ENCODE measurements at places on chromosomes 1 and 21.
A peak's percentile ranks its signal among the peaks of the same experiment; 100 is the strongest.

GRCh38 chr21:32021319-32021994 is 148.6 kb downstream of the HUNK start:
- peak; percentile 84 for DNase-seq

DNA sequence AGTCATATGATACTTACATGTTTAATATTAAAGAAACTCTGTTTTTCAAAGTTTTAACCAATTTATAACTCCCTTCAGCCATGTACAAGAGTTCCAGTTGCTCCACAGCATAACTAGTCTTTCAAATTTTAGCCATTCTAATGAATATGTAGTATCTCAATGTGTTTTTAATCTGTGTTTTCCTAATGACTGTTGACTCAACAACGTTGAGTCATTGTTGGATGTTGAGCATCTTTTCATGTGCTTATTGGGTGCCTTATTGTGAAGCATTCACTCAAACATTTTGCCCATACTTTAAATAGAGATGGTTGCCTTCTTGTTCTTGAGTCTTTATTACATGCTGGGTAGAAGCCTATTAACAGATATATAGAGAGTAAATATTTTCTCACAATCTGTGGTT is 240.2 kb upstream of the LYPLAL1 start:
- DNase-seq, result no peak

GRCh38 chr1:109396871-109397580 is 692 bp downstream of the SORT1 start:
- no peak for DNase-seq

DNA sequence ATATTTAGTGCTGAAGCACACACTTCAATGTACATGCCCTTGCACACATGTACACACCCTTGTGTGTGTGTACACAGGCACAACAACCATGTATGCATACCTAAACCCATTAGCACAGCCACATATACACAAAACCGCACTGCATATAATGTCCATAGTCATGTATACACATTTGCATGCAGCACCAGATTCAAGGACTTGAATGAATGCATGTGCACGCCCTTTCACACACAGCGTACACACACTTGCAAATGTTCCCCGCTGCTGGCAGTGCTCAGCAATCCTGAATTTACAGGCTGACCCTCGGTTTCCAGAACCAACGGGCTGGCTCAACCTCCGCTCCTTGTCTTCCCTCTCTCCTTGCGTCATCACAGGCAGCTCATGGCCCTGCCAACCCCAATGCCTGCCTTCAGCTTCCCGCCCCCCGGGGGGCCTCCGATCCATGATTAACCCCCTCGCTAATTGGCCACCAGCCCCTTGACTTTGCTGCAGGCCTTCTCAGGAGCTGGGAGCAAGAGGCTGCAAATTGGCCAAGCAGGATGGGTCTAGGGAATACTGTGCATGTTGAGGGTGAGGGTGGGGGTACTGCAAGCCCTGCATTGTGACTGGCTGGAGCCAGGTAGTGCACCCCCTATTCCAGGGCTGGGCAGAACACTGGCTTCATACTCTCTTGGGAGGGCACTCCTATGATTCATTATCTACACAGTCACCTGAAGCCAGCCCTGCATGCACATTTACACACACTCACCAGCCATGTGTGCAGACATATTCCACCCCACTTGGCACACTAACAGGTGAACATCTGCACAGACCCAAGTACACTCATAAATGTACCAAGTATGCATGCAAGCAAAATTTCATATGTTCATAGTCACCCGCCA is 7.9 kb downstream of the GPR3 start:
- DNase-seq, result no peak

GRCh38 chr21:29449306-29449950 is 150.7 kb downstream of the BACH1 start:
- no peak for DNase-seq

DNA sequence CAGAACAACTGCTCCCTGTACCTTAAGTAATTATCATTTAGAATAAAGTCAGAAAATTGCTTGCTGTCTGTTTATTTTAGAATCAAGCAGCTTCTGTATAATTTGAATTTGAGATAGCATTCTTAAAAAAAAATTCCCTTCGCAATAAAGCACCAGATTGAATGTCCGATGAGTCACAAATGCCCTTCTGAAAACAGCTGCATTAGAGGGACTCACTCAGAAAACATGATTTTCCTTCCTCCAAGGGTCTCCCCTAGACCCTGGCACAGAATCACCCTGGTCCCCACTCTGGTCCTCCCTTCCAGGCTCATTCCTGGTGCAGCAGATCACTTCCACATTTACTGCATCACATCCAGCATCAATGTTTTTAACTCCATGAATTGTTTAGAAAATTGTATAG is 471.1 kb upstream of the VAMP3 start:
- DNase-seq, result no peak

- DNase-seq, result no peak
These were observed 150.9 kb upstream of the VAMP3 start for GRCh38 chr1:7620196-7620595.

DNA sequence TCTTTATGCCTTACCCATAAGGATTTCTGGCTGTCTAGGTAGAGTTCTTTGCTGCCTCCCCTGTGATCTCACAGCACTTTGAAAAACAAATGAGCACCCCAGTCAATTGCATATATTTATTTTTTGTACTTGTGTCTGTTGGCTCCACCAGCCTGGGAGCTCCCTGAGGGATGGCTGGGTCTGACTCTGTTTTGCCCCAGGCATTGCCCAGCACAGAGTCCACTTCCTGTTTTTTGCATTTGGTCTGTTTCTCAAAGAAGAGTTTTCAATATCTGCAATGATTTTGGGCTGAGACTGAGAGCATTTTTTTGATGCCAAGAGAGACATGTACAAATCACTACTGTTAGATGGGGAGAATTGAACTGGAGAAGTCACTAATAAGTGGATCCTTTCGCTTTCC is 125.0 kb downstream of the FOXD2 start:
- DNase-seq, result no peak

- no peak for DNase-seq
These were observed 121.2 kb upstream of the PTGFR start for GRCh38 chr1:78369546-78369945.

DNA sequence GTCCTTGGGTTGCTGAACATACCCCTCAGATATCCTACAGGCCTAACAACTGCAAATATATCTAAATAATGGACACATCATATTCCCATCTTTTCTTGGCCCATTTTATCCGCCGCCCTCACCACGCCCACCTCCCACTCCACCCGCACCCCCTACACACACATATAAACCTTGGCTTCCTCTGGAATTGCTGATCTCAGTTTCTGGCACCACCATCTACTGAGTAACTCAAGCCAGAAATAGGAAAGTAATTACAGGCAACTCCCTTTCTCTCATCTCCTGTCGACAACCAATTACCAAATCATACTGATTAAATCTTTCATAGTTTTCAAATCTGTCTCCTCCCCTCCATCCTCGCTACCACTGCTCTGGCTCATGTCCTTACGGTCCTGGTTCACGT is 4.7 kb downstream of the RGS8 start:
- no peak for DNase-seq

GRCh38 chr1:26067432-26067911 is at the start of gene TRIM63:
TSS of gene TRIM63 (minus strand) at chr1:26067630. CDS start at chr1:26067494, 136 bp downstream.
- DNase-seq, result no peak

DNA sequence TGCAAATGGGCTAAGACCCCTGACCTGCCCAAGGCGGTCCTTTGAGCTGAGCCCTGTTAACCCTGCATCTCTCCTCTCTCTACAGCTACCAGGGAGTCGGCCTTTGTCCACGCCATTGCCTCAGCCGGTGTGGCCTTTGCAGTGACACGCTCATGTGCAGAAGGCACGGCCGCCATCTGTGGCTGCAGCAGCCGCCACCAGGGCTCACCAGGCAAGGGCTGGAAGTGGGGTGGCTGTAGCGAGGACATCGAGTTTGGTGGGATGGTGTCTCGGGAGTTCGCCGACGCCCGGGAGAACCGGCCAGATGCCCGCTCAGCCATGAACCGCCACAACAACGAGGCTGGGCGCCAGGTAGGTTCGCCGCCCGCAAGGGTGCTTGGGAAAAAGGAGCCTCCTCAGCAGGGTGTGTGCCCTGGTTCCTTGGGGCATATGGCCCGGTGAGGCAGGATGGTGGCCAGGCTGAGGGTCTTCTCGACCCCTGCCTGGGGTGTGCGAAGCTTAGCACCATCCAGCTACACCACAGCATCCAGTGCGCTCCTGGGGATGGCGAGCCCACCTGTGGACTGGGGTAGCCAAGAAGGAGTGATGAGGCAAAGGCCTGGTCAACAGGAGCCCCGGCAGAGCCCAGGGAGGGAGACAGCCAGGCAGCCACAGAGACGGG is 31.8 kb upstream of the ARF1 start:
- DNase-seq, result peak; percentile 57

- DNase-seq, result no peak
These were observed 78.3 kb downstream of the CLEC20A start for GRCh38 chr1:178418284-178418955.

GRCh38 chr21:45293726-45294401 is 6.2 kb upstream of the POFUT2 start:
- no peak for DNase-seq

- no peak for DNase-seq
These were observed 126.0 kb downstream of the SYF2 start for GRCh38 chr1:25106352-25106751.

GRCh38 chr1:212451416-212452322 is 18.9 kb downstream of the NENF start:
- no peak for DNase-seq

- no peak for DNase-seq
These were observed 17.7 kb upstream of the TRNAU1AP start for GRCh38 chr1:28535180-28535579.

DNA sequence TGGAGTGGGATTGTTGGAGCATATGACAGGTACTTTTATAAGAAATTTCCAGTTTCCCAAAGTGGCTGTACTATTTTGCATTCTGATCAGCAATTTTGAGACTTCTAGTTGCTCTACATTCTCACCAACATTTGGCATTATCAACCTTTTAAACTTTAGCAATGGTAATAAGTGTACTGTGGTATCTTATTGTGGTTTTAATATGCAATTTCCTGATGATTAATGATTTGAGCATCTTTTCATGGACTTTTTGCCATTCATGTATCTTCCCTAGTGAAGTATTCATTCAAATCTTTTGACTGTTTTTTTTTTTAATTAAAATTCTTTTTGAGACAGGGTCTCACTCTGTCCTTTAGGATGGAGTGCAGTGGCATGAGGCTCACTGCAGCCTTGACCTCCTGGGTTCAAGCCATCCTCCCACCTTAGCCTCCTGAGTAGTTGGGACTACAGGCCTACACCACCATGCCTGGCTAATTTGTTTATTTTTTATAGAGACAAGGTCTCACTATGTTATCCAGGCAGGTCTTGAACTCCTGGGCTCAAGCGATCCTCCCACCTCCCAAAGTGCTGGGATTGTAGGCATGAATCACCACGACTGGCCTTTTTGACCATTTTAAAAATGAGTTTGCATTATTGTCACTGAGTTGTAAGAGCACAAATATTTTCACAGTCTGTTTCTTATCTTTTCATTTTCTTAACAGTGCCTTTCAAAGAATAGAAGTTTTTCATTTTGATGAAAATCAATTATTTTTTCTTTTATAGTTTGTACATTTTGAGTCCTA is 7.8 kb upstream of the SLC6A9 start:
- DNase-seq, result no peak

- no peak for DNase-seq
These were observed 38.0 kb downstream of the GPR161 start for GRCh38 chr1:168098534-168099320.

GRCh38 chr1:119718409-119718808 is 6.7 kb downstream of the PHGDH start:
- no peak for DNase-seq

DNA sequence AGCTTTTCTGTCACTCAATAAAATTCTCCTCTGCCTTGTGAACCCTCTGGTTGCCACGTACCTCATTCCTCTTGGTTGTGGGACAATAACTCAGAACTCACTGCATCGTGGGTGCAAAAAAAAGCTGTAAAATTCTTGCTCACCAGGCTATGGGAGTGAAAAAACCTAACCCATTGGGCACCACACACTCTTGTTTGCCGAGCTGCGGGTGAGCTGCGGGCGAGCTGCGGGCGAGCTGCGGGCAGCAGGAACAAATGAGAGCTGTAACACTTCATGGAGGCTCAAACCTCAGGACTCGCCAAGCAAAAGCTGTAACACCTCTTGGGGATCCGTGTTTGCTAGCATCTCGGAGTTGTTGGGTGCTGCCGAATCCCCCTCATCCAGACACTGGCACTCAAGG is 641.3 kb upstream of the CHRM3 start:
- no peak for DNase-seq

GRCh38 chr1:30615816-30616590 is 107.4 kb downstream of the MATN1 start:
- DNase-seq, result no peak

GRCh38 chr1:181255270-181255929 is 166.9 kb downstream of the IER5 start:
- DNase-seq, result no peak

GRCh38 chr1:168554603-168555483 is 11.0 kb upstream of the XCL2 start:
- no peak for DNase-seq

- DNase-seq, result no peak
These were observed 484.9 kb downstream of the SETD4 start for GRCh38 chr21:35575280-35575915.

GRCh38 chr1:99252630-99253029 is 11.7 kb upstream of the PLPPR4 start:
- no peak for DNase-seq

DNA sequence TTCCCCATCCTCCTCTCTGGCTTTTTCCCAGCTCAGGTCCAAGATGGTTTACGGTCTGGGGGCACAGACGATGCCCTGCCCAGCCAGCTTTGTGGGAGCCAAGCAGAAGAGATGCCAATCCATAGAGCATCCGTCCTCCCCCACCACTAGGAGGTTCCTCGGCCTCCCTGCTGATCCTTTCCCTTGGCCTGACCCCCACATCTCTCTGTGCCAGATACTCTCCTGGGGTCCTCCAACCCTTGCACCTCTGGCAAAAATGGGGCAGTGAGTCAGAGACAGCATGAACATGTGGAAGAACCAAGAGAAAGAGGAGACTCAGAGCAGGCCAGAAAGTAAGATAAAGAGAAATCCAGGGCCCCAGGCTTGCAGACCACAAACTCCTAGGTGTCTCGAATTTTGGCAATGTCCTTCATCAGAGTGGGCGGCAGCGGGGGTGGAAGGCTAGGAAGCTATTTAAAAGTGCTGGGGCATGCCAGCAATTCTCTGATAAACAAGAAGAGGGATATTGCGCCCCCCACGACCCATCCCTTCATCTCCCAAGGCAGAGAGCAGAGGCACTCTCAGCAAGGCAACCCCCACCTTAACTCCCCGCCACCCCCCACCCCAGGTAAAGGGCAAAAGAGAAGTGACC is 11.4 kb downstream of the BLACAT1 start:
- DNase-seq, result no peak
